LNCaP clone FGC (cell line): ENCODE measurements at places on chromosomes 12 and 14.
A peak's percentile ranks its signal among the peaks of the same experiment; 100 is the strongest.

- no peak for DNase-seq
Measured at GRCh38 chr12:78671295-78671694, 193.3 kb upstream of the SYT1 start.

DNA sequence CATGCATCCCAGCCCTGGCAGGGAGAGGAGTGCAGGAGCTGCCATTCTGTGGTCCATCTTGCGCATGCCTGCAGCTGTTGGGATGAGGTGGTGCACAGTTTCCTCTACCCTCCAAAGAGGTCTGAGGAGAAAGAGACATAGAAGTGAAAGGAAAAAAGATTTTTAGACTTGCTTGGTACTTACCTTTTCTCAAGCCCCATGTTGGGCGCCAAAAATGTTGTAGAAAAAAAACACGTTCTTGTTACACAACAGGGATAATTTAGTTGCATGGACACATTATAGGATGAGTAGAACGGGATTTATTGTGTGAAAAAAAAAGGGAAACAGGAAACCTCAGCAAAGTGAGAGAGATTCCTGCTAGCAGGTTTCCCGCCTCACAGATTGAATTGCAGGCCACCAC, 244.4 kb upstream of the GARIN2 start:
- no peak for DNase-seq

DNA sequence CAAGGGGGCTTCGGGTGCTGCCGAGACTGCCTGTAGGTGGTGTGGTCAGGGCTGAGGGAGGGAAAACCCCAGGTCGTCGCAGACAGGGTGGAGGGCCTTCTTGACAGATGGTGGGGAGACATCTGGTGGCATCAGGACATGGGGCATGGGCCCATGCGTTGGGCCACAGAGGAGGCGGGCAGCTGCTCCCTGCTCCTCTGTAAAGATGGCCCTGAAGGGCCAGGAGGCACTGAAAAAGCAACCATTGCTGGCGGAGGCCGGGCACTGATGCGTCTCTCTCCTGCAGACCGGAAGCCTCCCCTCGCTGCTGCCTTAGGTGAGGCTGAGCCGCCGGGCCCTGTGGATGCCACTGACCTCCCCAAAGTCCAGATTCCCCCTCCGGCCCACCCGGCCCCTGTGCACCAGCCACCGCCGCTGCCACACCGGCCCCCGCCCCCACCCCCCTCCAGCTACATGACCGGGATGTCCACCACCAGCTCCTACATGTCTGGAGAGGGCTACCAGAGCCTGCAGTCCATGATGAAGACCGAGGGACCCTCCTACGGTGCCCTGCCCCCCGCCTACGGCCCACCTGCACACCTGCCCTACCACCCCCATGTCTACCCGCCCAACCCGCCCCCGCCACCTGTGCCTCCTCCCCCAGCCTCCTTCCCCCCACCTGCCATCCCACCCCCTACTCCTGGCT, 28.8 kb downstream of the CCNK start:
- no peak for DNase-seq

DNA sequence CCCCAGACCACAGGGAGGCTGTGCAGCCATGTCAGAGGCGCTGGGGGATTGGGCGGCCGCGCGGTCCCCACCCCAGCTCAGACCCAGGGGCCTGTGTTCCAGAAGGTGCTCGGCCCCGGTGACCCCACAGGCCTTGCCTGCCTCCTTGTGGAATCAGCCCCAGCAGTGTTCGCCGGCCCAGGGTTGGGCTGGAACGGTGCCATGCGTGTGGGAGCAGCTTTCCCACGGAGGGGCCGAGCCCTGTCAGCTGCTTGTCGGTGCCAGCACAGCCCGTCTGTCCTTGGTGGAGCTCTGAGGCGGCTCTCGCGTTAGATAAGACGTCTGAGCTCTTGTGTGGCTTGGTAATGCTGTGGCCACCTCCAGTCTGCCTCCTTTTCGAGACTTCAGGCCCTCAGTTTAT, 8.5 kb downstream of the ZFYVE21 start:
- no peak for DNase-seq

GRCh38 chr14:74984236-74985027, 18.3 kb upstream of the EIF2B2 start:
- DNase-seq = no peak

- peak; percentile 74 for DNase-seq
Measured at GRCh38 chr12:52032446-52032803, 18.8 kb upstream of the NR4A1 start.

- no peak for DNase-seq
Measured at GRCh38 chr12:13371797-13372196, 175.3 kb downstream of the EMP1 start.

DNA sequence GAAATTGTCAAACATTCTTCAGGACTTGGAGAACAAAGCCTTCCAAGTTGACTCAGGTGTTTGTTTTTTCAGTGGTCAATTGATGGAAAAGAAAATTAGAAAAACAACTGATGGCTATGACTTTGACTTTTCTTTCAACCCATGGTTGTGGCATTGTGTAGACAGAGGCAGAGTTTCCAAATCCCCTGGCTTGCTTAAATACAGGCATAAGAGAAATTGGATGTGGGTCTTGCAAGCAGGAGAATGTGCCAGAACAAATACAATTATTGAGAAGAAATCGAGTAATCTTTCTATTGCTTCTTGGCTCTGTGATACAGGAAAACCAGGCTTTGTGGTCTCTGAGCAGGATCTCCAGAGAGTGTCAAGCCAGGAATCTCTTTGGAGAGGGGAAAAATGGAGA, 40.9 kb upstream of the FRMD6 start:
- no peak for DNase-seq

DNA sequence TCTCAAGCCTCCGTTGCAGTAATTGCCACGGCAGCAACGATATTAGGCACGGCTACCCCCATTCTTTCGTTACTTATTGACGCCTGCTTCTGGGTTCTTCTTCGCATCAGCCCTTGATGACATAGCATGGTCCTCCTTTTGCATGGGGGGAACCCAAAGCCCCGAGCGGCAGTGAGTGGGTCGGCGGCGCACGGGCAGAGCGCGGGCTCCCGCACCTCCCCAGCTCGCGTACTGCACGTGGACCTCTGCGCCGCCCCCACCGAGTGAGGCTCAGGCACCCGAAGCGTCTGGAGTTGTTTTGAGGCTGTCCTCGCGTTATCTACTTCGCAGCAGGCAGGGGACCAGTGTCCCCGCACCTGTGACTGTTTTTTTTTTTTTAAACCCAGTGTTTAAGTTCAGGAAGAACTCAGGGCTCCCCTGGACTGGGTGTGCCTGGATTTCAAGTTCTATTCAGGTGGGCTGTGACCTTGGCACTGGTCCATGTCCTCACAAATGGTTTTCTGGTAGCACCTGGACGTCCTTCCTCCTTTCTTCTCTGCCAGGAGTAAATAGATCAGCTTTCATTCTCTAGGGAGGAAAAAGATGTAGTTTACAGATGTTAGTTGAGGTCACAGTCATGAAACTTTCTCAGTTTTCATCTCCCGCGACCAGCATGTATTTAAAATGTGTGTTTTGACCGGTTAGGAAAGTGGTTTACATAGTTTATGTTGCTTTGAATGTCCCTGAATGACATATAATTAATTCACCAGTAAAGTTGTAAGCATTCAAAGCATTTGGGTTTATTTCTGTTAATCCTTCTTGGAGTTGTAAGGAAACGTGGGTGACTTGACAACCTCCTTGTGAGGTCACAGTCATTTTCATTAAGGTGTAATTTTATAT, 1.4 kb upstream of the FOXN4 start:
- DNase-seq = peak; percentile 63
